ENCODE measurements at places on chromosomes 2 and 18.

GRCh38 chr2:160492401-160493226, 993 bp downstream of the RBMS1 start:
- DNase-seq: peak; percentile 87

DNA sequence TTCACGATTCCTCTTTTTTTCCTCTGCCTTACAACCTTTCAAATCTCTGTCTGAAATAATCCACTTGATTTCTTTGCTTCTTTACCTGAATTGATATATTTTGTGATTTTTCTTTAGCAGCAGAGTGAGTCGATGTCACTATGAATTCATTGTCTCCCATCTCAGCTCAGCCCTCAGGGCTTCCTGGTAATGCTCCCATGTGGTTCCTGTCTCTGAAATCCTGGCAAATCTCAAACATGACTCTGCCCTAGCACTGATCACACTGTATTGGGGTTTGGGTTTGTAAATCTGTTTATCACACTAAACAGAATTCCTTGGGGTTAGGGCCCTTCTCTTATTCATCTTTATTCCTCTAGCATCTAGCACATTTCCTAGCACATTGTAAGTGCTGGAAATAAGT, 43.0 kb upstream of the MSTN start:
- DNase-seq: no peak

GRCh38 chr18:48954886-48955819, 4.4 kb upstream of the SMAD7 start:
- no peak for DNase-seq

DNA sequence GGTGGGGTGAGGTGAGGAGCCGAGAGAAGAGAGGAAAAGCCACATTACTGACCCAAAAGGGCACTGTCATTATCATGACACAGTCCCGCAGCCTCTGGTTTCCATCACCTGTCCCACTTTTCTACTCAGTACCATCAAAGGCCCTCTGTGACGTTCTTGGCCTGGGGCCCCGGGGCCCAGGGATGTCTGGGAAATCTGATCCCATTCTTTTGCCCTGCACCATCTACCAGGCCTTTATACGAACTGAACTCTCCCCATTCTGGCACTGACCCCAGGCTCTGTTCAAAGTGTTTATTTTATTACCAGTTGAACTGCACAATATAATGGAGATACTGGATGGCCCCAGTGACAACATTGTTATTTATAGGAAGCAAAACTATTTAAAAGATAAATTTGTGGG, 89.1 kb downstream of the COL6A3 start:
- no peak for DNase-seq

- no peak for DNase-seq
Measured at GRCh38 chr2:205762881-205763280, 80.6 kb downstream of the NRP2 start.

DNA sequence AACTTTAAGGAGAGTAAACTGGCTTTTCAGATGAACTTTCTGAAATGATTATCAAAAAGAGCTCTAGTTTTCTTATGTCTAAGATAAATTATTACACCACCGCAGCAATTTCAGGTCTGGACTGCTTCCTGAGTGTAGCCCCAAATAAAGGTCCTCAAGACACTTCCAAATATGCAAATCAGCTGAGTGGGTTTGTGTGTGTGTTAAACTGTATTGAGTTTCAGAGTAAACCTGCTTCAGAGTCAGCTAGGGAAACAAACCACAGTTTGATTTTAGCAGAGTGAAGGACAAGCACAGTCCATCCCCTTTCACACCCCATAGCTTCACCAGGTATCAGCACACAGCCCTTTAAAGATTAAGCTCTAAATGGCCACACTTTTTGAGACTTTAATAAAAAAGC, 168.7 kb downstream of the NRXN1 start:
- DNase-seq: no peak

DNA sequence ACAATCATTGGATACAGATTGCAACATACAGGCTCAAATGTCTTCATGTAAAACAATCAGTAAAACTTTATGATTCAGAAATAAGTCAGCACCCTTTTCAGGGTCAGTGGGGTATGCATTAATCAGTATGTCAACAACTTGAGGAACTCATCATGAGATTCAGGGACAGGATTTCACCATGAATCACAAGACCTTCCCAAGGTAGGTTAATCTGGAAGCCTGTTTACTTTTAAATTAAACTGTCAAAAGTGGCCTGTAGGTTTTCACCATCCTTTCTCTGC, 104.8 kb downstream of the SP100 start:
- DNase-seq: no peak

GRCh38 chr2:80896576-80896975, 592.0 kb upstream of the LRRTM1 start:
- DNase-seq: no peak

- no peak for DNase-seq
Measured at GRCh38 chr18:52694804-52695203, 354.8 kb downstream of the DCC start.

DNA sequence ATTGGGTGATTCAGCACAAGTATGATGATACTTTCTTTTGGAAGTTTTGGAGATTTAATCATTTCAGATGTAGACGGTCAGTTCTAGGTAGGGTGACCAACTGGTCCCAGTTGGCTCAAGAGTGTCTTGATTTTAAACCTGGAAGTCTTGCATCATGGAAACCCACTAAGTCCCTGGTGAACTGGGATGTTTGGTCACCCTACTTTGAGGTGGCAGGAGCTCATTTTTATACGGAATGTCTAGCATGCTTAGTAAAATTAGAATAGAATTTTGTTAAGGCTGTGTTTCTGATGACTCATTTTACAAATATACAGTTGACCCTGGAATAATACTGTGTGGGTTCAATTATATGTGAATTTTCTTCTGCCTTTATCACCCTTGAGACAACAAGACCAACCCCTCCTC, 61.5 kb upstream of the DOCK10 start:
- DNase-seq: no peak

DNA sequence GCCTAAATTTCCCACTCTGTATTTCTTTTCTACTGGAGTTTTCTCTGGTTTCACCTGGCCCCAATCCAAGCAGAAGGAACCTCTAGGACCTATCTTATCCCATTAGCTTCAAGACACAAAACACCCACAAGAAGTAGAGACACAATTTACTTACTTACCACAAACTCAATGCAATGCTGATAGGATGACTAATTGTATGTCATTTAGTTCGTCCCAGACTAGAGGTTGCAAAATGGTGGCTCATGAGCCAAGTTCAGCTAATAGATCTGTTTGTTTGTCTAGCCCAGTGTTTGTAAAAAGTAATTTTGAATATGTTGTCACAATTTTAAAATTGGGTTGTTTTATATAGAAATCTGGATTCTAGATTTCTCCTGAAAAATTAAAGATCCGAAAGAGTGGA, 34.7 kb upstream of the ZSWIM2 start:
- no peak for DNase-seq

GRCh38 chr2:234368861-234369261, 128.0 kb downstream of the ARL4C start:
- DNase-seq: no peak

- DNase-seq: no peak
Measured at GRCh38 chr2:198347946-198348345, 543.6 kb downstream of the PLCL1 start.

- peak; percentile 58 for DNase-seq
Measured at GRCh38 chr2:164826293-164827243, 15.1 kb downstream of the COBLL1 start.

GRCh38 chr2:149487189-149487588, 100.4 kb downstream of the MMADHC start:
- no peak for DNase-seq

GRCh38 chr2:148623086-148623485, 21.5 kb upstream of the EPC2 start:
- no peak for DNase-seq

- no peak for DNase-seq
Measured at GRCh38 chr2:133641497-133641896, 73.2 kb upstream of the NCKAP5 start.

- DNase-seq: peak; percentile 23
Measured at GRCh38 chr2:153196378-153197058, 282.0 kb downstream of the RPRM start.

DNA sequence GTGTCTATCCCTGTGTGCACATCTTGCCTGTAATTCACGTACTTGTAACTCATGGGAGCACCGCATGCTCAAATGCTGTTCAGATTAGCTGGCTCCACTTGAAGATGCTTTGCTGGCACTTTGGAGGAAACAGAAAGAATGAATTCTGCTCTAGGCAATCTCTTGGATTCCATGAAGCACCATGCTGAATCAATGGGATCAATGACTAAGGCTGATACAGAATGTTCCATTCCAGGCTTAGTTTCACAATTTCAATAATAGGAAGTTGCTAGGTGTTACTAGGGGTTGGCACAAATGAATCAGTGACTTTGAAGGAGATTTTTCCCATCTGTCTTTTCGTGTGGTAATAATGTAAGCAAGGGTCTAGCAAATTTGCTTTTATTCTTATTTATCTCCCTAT, 328.8 kb downstream of the OSR1 start:
- DNase-seq: no peak

DNA sequence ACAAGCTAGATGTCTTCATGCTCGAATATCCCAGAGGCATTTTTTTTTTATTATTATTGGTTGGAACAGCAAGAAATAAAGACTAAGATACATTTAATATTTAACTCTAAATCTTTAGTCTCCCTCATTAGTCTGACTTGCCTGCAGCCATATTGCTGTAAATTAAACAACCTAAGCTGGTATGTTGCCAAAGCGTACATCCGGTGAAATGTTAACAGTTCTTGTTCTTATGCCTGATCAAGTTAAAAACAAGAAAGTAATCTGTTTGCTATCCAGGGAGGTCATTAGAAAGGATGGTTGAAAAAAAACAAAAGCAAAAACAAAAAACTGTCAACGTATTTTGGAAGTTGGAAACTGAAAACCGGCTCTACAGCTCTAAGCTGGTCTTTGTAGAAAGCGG, 125.9 kb upstream of the NABP1 start:
- DNase-seq: no peak

- DNase-seq: no peak
Measured at GRCh38 chr2:59968441-59968840, 585.0 kb downstream of the BCL11A start.

- peak; percentile 30 for DNase-seq
Measured at GRCh38 chr18:48608581-48608980, 69.8 kb downstream of the CTIF start.

DNA sequence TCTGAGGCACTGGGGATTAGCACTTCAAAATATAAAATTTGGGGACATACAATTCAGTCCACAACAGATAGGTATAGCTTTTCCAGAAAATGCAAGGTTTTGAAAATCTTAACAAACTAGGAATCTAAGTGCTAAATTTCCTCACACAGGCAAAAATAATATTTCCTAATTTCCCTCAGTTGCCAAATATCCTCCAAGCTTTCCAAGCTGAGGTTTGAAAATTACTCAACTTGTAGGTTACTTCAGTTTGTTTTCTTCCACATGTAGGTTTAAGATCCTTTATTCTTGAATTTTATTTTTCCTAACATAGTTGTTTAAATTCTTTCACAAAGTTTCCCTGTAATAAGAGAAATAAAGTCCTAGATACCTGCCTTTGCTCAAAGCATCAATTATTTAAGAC, 192.9 kb upstream of the NRXN1 start:
- no peak for DNase-seq

DNA sequence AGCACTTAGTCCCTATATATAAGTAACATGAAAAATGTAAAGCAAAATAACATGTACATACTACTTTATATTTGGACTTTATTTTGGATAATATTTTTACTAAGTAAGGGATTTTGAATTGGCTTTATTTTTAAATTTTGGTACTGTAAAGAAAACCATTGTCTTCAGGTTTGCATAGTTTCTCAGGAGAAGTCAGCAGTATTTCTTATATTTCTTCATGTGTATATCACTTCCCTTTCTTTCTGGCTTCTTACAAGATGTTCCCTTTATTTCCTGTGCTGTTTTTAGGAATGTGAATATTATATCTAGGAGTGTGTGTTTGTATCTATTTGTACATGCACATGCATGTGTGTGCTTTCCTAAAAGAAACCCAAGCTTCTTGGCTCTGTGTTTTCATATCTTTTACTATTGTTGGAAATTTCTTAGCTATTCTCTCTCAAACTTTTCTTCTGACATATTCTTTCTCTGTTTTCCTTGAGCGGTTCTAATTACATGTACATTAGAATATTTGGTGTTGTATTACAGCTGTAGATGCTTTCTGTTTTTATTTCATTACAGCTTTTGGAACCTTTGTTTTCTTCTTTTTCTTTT, 1549.7 kb upstream of the ACVR2A start:
- DNase-seq: no peak

GRCh38 chr2:177489719-177490301, 97.2 kb downstream of the AGPS start:
- DNase-seq: no peak

DNA sequence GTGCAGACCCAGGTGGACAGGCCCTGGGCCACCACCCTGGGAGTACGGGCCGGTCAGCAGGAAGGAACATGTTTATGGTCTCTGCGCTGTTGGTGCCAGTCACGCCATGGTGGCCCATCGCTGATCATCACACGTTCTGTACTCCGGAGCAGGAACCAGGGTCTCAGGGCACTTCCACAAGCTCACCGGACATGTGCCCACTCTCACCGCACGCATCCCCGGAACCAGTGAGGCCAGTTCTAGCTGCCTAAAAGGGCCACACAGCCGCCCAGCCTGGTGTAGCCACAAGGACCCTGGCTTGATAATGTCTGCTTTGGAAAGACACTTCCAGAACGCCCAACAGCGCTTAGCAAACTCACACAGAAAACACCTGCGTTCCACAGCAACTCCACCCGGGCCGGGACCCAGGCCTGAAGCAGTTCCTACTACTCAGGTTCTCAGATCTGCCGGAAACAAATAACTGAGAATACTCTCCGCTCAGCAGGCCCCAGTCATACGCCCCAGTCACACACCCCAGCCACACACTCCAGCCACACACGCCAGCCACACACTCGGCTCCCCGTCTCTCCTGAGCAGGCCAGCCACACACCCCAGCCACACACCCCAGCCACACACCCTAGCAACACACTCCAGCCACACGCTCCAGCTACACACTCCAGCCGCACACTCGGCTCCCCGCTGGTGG, 123.3 kb downstream of the HDAC4 start:
- DNase-seq: no peak

DNA sequence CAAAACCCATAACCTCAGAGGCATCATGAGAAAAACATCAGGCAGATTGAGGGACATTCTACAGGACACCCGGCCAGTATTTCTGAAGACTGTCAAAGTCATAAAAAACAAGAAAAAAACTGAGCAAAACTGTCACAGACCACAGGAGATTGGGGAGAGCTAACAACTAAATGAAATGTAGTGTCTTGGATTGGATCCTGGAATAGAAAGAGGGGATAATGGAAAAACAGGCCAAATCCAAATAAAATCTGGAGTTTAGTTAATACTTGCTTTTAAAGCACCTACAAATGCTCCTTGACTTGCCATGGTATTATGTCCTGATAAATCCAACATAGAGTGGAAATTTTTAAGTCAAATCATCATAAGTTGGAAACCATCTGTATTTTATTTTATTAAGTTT, 17.6 kb upstream of the CXCR1 start:
- DNase-seq: no peak
